Esophagus mucosa (tissue), 1 donor: ENCODE measurements at places on chromosomes 11 and 22.

DNA sequence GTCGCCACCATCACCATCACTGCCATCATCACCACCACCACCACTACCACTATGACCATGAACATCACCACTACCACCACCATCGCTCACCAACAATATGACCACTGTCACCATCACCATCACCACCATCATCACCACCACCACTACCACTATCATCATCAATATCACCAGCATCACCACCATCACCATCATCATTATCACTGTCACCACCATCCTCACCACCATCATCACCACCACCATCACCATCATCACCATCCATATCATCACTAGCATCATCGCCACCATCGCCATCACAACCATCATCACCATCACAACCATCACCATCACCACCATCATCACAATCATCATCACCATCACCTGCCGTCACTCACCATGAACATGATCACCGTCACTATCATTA is 184.6 kb downstream of the SHANK2 start:
- ATAC-seq, result no peak

GRCh38 chr11:45897556-45897955 is 9.5 kb downstream of the FREY1 start:
- no peak for ATAC-seq

DNA sequence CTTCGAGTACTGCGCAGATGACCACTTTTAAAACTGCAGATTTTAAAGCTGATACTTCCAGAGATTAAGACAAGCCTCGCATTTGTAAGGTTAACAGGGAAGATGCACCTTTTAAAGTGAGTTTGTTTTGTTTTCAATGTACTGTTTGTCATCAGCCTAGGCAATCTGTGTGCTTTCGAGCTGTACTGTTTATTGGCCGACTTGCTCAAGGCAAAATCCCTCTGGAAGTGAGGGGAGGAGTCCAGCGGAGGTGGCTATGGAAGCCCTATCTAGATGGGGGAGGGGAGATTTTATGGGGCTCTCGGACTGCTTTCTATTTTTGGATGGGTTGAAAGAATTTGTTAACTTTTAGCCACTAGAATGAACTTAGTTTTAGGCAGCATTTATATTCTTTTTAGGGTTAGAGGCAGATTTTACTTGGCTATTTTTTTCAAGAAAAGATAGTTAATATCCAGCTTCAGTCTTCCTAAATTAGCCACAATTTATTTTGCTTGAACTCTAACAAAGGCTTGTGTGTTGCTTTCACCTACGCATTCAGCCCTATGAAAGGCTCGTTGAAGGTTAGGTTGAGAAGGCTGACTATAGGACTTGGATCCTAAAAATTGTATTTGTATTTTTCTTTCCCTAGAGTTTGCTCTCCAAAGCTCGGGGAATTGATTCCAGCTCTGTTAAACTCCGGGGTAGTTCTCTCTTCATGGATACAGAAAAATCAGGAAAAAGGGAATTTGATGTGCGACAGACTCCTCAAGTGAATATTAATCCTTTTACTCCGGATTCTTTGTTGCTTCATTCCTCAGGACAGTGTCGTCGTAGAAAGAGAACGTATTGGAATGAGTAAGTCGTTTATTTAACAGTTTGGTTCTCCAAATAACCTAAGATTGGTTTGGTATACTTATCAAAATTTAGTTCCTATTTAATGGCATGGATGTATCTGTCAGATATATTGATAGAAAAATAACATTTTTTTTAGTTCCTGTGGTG is 2.1 kb downstream of the WEE1 start:
- ATAC-seq, result no peak

DNA sequence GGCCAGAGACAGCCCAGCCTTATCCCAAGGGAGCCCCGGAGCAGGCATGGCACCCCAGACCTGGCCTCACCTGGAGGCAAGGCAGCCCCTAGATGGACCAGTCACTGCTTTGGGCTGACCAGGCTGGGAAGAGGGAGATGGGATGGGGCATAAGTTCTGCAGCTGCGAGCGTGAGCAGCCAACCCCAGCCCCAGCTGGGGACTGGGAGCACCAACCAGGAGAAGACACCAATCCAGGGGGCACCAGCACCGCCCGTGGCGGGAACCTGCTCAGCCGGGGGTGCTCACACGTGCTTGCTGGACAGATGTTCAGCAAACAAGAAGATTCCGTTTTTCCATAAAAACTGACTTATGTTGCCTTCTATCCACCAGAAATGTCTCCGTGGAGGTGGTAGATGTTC is 16.2 kb upstream of the FADD start:
- no peak for ATAC-seq

GRCh38 chr11:102719620-102720277 is 5.0 kb downstream of the MMP8 start:
- no peak for ATAC-seq

DNA sequence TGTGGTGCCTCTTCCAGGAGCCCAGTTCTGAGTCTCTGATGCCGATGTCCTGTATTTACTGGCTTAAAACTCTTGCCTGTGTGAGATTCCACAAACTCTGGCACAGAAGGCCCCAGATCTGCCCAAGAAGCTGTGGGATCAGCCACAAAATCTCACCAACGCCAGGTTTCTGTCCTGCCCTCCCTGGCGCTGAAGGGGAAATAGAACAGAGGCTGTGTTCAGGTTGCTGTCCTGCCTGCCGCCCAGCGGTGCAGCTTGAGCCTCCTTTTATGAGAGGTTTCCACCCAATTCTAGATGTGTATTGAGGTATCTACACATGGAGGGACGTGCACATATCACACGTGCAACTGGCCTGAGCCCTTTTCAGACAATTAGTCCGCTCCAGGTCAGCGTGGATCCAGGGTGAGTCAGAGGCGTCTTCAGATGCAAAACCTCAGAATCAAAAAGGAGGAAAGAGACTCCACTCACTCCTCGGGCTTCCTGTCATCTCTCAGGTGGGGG is 2.2 kb downstream of the TMEM80 start:
- ATAC-seq, result no peak

DNA sequence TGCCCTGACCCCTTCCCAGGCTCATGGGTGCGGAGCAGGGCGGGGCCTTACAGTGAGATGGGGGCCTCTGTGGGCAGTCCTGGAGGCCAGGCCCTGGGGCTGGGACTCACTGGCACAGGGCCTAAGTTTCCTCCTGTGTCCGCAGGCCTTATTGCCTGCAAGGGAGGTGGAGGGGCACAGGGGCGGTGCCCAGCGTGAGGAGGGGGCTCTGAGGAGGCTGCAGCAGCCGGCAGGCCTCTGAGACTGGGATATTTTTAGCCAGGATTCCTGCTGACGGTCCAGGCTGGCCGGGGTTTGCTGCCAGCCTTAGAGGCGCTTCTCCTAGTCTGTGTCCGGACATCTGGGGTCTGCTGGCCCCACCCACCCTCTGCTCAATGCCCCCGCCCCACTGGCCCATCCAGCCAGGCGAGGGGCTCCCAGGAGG is 5.7 kb upstream of the RTN4R start:
- ATAC-seq, result peak; percentile 21

GRCh38 chr11:70307176-70307575 is 36.7 kb downstream of the PPFIA1 start:
- ATAC-seq, result no peak

GRCh38 chr22:49963647-49964026 is 3.1 kb downstream of the PIM3 start:
- ATAC-seq, result no peak

- no peak for ATAC-seq
Measured at GRCh38 chr11:11069841-11070835, 212.3 kb upstream of the ZBED5 start.

DNA sequence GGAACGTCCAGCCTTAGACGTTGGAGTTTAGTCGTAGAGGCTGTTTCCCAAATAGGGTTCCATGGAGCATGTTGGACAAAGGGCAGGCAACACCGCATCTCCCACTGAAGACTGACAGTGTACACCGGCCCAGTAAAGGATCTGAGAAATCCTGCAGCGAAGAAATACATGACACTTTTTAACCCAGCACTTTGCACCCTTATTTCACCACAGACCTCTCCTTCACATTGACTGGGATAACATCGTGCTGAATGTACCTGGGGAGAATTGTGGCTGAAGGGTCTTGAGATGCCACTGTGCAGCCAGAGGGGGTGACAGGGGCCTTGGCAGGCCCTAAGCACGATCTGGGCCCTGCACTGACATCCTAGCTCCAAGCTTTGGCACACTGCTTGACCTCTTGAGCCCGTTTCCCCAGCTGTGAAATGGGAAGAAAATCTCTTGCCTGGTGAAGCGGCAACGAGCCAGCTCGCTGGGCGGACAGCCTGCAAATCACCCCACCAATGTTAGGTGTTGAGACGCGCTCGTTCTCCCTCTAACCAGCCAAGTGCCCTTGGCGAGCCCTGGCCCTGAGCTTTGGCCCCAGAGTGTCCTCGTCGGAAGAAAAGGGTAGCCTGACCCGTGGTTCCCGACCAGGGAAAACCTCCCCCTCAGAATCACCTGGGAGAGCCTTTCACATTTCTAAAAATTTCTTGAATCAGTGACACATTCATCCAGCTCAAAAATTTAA is 13.4 kb downstream of the CD5 start:
- ATAC-seq, result no peak

DNA sequence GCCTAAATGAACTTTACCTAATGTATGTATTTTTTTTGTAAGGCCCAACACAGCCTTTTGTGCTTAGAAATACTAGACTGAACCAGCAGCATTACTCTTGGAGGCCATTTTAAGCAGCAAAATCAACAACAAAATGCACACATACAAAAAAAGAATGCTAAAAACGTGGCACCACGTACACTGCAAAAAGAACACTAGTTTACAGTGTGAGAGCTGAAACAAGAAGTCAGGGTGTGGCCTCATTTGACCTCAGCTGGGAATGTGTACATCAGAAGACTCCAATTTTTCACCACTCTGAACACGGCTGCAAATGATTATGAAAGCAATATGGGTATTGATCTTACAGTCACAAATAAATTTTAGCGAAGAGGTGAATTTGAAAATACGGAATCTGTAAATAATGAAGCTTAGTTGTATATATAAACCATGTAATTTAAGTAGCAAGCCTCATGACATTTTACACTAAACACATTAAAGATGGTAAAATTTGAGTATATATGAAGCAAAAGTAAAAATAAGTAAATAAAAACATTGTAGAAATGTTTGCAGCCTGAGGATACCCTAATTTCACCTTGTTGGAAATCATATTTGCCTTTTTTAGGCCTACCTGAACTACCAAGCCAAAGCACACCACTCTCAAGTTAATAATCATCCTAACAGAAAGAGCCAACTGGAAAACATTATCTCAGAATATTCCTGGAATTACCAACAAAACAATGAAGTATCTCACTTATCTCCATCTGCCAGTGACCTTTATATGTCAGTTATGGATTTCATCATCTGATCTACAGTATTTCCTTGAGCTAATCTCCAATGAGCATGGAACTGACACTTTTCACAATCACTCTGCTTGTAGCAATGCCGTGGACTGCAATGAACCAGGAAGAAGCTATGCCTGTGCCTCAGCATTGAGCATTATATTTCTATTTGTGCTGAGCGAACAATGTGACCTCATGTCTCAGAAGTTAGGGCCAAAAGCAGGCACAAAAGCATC is 319.5 kb upstream of the FAT3 start:
- ATAC-seq, result no peak

DNA sequence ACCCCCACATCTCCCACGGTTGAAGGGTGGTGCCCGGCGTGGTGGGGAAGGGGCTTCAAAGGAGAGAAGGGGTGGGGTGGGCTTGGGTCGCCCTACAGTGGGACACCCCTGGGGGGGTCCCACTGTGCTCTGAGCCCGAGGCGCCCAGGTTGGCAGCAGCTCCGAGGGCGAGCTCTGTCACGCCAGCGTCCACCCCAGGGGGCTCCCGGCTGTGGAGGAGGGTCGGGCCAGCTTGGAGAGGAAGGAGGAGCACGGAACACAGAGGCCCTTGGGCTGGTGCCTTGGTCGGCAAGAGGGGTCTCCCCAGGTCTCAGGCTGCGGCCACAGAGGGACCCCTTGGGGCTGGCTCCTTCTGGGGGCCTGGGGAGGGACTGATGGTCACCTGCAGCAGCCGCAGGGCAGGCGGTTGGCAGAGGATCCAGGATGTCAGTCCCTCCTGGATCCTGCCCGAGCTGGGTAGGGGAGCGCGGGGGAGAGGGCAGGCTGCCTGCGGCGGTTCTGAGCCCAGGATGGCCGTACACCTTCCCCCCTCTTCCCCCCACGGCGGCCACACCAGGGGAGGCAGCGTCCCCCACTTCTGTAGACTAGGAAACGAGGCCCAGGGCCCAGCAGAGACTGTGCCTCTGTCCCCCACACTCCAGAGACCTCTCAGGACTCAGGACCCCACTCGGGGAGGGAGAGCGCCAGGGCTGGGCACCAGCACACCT is 788 bp downstream of the MUC6 start:
- no peak for ATAC-seq

DNA sequence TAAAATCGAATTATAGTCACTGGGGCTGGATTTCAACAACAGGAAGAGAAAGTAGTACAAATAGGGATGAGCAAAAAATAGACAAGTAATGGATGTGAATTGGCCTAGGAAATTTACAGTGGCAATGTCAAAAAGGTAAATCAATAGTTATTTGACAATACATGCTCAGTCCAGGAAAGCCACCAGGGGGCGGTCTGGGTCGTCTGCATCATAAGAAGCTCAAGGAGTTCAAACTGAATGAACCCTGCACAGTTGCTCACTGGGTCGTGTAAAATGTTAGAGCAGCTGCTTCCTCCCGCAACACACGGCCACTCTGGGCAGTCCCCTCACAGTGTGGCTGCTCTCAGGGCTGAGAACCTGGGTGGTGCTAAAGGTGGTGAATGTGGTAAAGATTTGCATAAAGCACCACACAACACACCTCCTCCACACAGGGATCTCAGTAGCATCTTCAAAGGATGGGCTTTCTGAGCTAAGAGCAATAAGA is 85.9 kb downstream of the ZNF280B start:
- peak; percentile 82 for ATAC-seq

DNA sequence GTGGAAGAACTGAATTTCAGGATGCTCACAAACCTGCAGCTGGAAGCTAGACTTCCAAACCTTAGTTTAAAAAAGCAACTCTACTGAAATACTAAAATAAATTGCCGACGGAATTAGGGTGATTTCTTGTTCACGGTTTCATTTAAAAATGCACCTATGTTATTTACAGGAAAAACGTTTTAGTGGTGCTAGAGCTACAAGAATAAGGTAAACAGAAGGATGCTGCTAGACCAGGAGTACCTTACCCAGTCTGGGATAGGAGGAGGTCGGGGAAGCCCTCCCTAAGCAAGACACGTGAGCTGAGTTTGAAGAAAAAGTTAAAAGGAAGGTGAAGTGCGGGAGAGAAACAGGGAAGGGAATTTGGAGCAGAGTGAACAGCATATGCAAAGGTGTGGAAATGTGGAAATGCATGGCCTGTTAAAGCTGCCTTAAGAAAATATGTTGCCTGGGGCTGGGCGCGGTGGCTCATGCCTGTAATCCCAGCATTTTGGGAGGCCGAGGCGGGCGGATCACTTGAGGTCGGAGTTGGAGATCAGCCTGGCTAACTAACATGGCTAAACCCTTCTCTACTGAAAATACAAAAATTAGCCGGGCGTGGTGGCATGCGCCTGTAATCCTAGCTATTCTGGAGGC is 1.4 kb upstream of the FTH1 start:
- no peak for ATAC-seq

DNA sequence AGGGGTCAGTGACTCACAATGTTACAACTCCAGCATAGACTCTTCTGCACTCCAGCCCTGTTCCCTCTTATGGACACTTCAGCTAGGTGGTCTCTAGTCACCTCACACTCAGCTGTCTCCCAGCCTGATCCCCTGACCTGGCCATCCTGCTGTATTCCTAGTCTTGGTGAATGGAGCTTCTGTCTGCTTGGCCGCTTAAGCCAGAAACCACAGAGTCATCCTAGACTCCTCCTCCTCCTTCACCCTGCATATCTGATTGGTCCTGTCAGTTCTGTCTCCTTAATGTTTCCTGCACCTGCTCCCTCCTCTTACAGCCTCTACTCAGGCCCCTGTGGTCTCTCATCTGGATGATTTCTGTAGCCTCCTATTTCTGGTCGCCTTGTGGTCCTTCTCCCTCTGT is 144.9 kb downstream of the HIPK3 start:
- no peak for ATAC-seq

GRCh38 chr11:82978422-82979099 is 77.0 kb downstream of the DDIAS start:
- ATAC-seq, result no peak
